GM12878 (cell line): ENCODE measurements at places on chromosomes 13 and 19. TPM values are rescaled to one million over a fixed set of nuclear protein-coding genes. Genes with fewer than 3 reads are reported as not detected.

The HIPK4 gene
- total RNA-seq, result 0.13 TPM in 1 of 2 replicates, not detected in the other

The TSHZ3 gene
- 0.11 and 0.23 TPM in 2 replicates for total RNA-seq

The CEACAM3 gene
- total RNA-seq, result not detected in 2 replicates

The TBC1D17 gene
- 20.4 and 20.9 TPM in 2 replicates for total RNA-seq

The SAFB2 gene
- 78.3 and 89.2 TPM in 2 replicates for total RNA-seq

The KIR3DL2 gene
- not detected in 2 replicates for total RNA-seq

GRCh38 chr13:78758549-78758948, 99.6 kb upstream of the OBI1 start:
- no peaks in the 10 kb centered on the region for H3K4me1 ChIP-seq
- no peak overlapping the region for H3K4me3 ChIP-seq
- no peaks in the 10 kb centered on the region for H3K27me3 ChIP-seq
- H3K27ac ChIP-seq, result no peak overlapping the region

GRCh38 chr13:43482026-43482425, 304.7 kb downstream of the ENOX1 start:
- H3K27me3 ChIP-seq, result no peaks in the 10 kb centered on the region
- H3K27ac ChIP-seq, result no peak overlapping the region
- no peaks in the 10 kb centered on the region for H3K4me1 ChIP-seq

DNA sequence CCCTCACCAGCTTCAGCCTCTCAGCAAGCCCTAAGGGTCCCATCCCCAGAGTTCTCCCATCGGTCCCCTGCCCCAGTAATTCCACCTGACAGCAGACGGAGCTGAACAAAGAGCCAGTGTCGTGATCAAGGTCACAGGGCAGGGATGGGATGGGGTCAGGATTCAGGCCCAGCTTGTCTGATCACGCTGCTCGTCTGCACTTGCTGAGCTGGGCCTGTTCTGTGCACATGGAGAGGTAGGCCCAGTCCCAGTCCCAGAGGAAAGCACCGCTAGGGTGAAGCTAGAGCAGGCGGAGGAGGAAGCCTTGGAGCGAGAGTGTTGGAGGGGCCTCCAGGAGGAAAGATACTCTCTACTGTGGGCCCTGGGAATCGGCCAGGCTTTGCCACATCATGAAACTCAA, 7.1 kb upstream of the RBM42 start:
- H3K27ac ChIP-seq, result no peak overlapping the region
- no peaks in the 10 kb centered on the region for H3K27me3 ChIP-seq
- no peaks in the 10 kb centered on the region; the same call in 1 of the 2 replicates for H3K36me3 ChIP-seq

DNA sequence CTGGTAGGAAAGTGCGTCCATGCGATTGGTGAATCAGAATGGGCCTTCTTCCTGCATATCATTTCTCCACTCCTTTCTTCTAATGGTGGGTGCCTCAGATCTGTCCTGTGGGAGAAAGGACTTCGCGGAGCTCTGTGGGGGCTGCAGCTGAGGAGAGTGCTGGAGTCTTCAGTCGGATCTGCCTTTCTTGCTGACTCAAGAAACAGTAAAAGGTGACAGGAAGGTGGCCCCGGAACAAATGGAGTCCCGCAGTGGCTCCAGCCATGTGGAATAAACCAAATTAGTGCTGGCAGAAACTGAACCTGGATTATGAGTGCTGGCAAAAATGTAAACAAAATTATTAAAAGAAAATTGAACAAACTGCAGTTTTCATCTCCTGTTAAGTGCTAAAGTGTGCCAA, 15.1 kb upstream of the GAS6 start:
- DNase-seq, result no peak
- H3K4me3 ChIP-seq, result no peak overlapping the region
- no peaks in the 10 kb centered on the region for H3K4me1 ChIP-seq
- H3K27ac ChIP-seq, result no peak overlapping the region
- no peaks in the 10 kb centered on the region for H3K36me3 ChIP-seq
- no peaks in the 10 kb centered on the region; the same call in 1 of the 2 replicates for H3K27me3 ChIP-seq

DNA sequence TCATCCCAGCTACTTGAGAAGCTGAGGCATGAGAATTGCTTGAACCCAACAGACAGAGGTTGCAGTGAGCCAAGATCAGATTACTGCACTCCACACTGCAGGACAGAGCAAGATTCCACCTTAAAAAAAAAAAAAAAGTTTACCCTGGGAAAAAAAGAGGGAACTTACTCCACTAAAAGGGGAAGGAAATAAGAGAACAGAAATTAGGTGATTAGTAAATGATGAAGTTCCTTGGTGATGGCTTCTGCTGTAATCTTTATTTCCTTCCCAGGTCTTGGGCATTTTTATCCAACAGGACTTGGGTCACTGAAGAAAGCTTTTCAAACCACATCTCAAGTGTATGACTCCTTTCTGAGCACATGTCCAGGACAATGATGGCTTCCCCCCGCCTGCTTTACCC, 9.3 kb downstream of the ZNF780A start:
- H3K27ac ChIP-seq, result no peak overlapping the region
- H3K4me3 ChIP-seq, result no peak overlapping the region
- H3K4me1 ChIP-seq, result no peaks in the 10 kb centered on the region
- H3K36me3 ChIP-seq, result peaks cover 28% of the 10 kb centered on the region; the same call in 1 of the 2 replicates
- DNase-seq, result no peak

DNA sequence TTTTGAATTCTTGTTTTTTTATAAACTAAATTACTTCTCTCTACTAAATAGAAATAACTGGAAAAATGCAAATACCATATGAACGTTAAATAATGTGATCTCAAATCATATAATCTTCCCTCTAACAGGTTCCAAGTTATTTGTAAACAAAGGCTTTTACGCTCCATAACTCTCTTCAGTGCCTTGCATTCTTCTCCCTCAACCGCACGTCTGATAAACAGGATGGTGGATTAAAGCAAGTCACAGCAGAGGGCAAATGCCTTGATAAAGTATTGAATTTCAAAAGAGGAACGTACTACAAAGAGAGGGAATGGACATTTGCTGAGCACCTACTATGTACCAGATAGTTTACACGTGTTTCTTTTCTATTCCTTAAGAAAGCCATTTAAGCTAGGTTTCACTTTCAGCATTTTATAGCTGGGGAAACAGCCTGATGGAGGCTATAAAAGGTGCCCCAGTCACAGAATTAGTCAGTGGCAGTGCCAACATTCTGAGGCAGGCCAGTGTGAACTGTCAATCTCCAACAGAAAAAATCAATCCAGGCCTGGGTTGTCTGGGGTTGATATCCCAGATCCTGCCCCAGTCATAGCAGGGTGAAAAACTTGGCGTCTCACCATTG, 15.8 kb downstream of the MRPS31 start:
- DNase-seq, result no peak
- no peak overlapping the region for H3K4me3 ChIP-seq
- H3K36me3 ChIP-seq, result peaks cover 13% of the 10 kb centered on the region

GRCh38 chr19:4980067-4980466, 11.2 kb downstream of the KDM4B start:
- peaks cover 2% of the 10 kb centered on the region; the same call in 1 of the 2 replicates for H3K36me3 ChIP-seq
- no peak for DNase-seq
- peaks cover 8% of the 10 kb centered on the region for H3K4me1 ChIP-seq
- no peak overlapping the region for H3K27ac ChIP-seq

GRCh38 chr13:61350341-61350740, 65.3 kb downstream of the PCDH20 start:
- H3K36me3 ChIP-seq, result no peaks in the 10 kb centered on the region
- no peaks in the 10 kb centered on the region for H3K4me1 ChIP-seq
- DNase-seq, result no peak
- no peak overlapping the region for H3K27ac ChIP-seq

- H3K27me3 ChIP-seq, result no peaks in the 10 kb centered on the region
- no peak overlapping the region for H3K4me3 ChIP-seq
- DNase-seq, result no peak
- H3K27ac ChIP-seq, result no peak overlapping the region
- no peaks in the 10 kb centered on the region for H3K36me3 ChIP-seq
- H3K4me1 ChIP-seq, result no peaks in the 10 kb centered on the region
Measured at GRCh38 chr13:53013113-53013512, 15.5 kb upstream of the OLFM4 start.

DNA sequence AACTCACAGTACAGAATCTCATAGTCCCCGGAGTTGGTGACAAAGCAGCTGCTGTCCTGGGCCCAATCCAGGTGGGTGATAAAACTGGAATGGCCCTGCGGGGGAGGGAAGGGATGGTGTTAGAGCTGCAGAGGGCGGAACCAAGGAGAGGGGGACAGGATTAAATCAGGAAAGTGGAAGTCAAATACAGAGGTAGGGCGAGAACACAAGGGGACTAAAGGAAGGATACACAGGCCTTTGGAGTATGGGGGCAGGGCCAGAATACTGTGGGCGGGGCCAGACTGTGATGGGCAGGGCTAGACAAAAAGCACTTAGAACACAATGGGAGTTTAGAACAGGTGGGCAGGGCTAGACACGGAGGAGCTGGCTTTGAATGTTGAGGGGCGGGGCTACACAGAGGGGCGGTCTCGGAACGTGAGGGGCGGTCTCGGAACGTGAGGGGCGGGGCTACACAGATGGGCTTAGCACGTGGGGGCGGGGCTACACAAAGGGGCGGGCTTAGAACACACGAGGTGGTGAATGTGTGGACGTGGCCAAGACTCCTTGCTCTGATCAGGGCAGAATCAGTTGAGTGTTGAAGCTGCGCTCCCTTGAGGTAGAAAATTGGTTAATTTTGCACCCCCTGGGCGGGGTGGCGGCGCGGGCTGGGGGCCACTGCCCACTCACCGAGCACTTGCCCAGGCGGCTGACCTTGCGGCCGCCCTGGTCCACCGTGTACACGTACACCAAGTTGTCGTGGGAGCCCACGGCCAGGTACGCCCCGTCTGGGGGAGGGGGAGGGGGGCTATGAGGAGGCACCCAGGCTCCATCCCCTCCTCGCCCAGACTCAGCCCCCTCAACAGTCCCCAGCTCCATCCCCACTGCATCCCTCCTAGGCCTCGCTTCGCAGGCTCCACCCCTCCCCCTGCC, 14.0 kb upstream of the GPR4 start:
- no peak overlapping the region for H3K4me3 ChIP-seq
- no peak overlapping the region for H3K27ac ChIP-seq

DNA sequence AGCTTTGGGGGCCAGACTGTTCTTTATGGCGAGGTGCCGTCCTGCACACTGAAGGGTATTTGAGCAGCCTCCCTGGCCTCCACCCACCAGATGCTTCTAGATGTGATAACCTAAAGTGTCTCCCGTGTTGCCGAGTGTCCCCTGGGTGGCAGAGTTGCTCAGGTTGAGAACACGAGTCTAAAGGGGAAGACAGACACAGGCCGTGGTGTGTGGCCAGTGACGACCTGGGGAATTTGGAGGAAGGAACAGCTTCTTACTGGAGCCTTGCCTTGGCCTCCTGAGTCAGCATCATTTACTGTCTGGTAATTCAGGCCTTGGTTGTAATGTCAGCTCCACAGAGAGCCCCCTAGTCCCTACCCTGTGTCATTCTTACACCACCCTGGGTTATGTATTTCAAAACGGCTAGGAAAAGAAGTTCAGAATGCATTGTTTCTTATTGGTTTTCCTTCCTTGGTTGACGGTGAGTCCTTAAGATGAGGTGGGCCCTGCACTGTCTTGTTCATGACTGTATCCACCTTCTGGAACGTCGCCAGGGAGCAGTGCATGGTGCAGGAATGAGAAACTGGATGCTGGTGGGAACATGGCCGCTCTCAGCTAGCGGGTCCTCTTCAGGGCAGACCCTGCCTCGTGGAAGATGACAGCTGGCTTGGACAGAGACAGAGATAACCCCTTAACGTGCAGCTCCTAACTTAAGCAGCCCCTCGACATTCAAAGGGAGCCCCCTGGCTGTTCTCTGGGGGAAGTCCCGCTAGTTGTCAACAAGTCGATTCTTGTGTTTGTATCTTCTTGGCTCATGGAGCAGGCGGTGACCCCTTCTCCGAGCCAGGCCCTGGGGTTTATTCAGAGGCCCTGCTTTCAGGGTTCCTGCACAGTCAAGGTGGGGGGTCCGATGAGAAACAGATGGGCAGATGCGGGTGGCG, 7.2 kb downstream of the SIN3B start:
- H3K36me3 ChIP-seq, result peaks cover 11% of the 10 kb centered on the region
- H3K27me3 ChIP-seq, result no peaks in the 10 kb centered on the region
- H3K4me1 ChIP-seq, result peaks cover 27% of the 10 kb centered on the region
